Endothelial cell (in vitro differentiated cells): ENCODE measurements at places on chromosomes 3 and 15.

GRCh38 chr15:29936353-29937049, 114.2 kb upstream of the TJP1 start:
- H3K27me3 ChIP-seq = no peaks in the 10 kb centered on the region
- peaks cover 25% of the 10 kb centered on the region for H3K4me1 ChIP-seq
- no peak overlapping the region for H3K4me3 ChIP-seq
- H3K36me3 ChIP-seq = no peaks in the 10 kb centered on the region

DNA sequence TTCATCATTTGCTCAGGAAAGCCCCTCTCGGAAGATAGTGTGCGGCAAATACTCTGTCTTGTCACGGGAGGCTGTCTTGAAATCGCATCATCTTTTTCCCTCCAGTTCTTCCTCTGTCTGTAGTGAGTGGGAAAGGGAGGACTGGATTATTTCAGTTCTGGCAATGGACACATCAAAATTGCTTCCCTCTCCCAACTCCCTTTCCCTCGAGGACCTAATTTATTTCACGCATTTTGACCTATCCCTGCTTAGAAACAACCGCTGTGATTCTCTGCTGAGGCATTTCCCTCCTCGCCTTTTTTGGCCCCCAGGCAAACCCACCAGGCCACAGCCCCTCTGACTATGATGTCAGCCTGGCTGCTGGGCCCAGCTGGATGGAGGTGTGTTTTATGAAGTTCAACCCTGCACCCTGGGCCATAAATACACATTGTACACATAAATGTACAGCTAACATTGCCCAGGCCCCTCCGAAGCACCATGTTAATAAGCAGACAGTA, 138.7 kb upstream of the LRTM1 start:
- H3K27ac ChIP-seq = no peak overlapping the region
- H3K4me3 ChIP-seq = no peak overlapping the region
- no peak for DNase-seq
- no peaks in the 10 kb centered on the region for H3K36me3 ChIP-seq
- H3K4me1 ChIP-seq = peaks cover 10% of the 10 kb centered on the region

DNA sequence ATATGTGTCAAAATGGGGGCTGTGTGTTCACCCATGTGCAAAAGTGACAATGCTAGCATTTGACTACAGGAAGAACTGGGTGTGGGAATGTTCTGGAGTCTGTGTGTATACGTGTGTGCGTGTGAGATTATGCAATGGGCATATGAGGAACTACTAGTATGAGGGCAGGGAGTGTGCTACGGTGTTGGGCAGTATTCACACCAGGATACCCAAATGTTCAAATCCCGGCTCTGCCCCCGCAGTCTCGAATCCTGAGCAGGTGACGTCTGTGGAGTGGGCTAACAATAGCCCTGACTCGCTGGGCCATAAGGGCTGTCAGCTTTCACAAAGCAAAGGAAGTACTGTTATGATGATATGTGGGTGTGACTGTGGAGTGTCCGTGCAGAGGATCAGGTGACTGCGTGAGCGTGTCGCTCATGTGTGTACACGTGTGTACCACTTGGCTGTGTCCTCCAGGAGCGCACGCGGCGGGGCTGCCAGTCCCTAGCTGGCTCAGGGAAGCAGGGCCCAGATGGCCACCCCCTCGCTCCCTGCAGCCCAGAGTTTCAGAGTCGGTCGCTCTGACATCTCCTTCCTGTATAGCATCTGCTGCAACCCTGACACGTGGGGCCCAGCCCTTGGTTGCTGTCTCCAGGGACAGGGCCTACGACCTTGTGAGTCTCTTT, 27.2 kb downstream of the IQSEC1 start:
- DNase-seq = no peak
- peak overlapping the region; percentile 9 for H3K27ac ChIP-seq
- peaks cover 22% of the 10 kb centered on the region for H3K4me1 ChIP-seq
- H3K36me3 ChIP-seq = peaks cover 7% of the 10 kb centered on the region
- H3K27me3 ChIP-seq = peaks cover 17% of the 10 kb centered on the region
- H3K4me3 ChIP-seq = no peak overlapping the region

DNA sequence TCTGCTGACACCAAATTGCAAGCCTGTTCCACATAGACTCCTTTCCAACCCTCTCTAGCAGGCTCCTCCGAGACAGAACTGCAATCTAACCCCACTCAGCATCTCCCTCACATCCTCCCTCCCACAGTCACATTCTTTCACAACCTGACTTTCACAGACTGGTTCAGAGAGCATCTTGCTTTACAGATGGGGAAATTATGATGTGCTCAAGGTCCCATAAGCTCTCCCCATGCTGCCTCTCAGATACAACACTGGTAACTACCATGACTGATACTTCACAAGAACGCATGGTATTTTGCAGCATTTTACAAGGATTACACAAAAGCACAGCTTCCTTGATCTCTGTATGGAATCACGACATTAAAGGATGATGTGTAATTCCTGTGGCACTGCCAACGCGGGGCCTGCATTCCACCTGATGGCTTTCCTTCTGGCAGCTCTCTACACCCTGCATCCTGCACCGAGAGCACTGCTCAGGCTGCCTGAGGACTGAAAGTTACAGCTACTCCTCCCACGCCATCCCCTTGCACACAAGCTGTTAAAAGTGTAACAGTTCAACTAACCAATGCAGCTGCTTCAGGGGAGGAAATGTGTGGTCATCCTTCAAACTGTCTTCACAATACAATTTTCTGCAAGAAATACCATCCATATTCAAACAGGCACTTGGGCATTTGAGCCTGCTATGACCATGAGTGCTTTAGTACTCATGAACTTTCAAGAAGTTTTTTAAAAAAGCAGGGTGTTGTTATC, 27.6 kb downstream of the TBC1D2B start:
- H3K4me3 ChIP-seq = no peak overlapping the region
- H3K36me3 ChIP-seq = no peaks in the 10 kb centered on the region
- DNase-seq = no peak
- no peak overlapping the region for H3K27ac ChIP-seq
- no peaks in the 10 kb centered on the region for H3K27me3 ChIP-seq

- no peaks in the 10 kb centered on the region for H3K36me3 ChIP-seq
- no peaks in the 10 kb centered on the region for H3K27me3 ChIP-seq
- no peak overlapping the region for H3K27ac ChIP-seq
- DNase-seq = no peak
- no peak overlapping the region for H3K4me3 ChIP-seq
Measured at GRCh38 chr3:150945226-150946032, 27.1 kb downstream of the CLRN1 start.

DNA sequence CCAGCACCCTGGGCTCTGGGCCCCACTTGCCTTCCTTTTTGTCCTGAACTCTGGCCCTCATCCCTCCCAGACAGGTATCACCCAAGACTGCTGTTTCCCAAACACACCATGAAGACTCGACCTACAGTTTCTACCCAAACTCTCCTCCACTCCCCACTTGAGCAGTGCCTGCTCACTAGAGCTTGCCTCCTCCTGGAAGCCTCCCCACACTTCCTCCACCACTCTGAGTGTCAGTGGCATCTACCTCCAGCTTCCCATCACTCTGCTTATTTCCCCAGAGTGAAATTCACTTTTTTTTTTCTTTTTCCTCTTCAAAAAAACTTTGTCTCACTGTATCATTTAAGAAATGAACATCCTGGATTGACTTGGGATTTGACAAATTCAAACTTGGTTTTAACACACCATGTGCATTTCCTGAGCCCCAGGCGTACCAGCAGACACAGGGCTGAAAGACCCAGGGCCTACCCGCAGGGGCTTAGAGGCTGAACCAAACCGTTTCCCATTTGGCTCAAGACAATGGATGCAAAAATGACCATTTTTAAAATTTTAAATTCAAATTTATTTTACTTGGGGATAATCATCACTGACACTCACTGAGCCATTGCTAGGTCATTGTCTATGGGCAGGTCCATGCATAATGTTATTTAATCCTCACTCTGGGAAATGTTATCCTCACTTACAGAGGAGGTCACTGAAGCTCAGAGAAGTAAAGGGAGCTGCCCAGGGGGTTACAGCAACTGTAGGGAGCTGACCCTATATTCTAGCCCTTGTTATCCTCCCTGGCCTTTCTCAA, 62.3 kb downstream of the IQSEC1 start:
- H3K4me3 ChIP-seq = no peak overlapping the region
- no peak for DNase-seq
- H3K4me1 ChIP-seq = peaks cover 20% of the 10 kb centered on the region
- peaks cover 6% of the 10 kb centered on the region for H3K36me3 ChIP-seq
- H3K27ac ChIP-seq = peak overlapping the region; percentile 76
- H3K27me3 ChIP-seq = peaks cover 11% of the 10 kb centered on the region

- H3K36me3 ChIP-seq = peaks cover 3% of the 10 kb centered on the region
- H3K27ac ChIP-seq = no peak overlapping the region
- no peak for DNase-seq
- no peak overlapping the region for H3K4me3 ChIP-seq
- peaks cover 8% of the 10 kb centered on the region for H3K4me1 ChIP-seq
- peaks cover 8% of the 10 kb centered on the region for H3K27me3 ChIP-seq
Measured at GRCh38 chr15:78146425-78147154, 2.6 kb upstream of the IDH3A start.

DNA sequence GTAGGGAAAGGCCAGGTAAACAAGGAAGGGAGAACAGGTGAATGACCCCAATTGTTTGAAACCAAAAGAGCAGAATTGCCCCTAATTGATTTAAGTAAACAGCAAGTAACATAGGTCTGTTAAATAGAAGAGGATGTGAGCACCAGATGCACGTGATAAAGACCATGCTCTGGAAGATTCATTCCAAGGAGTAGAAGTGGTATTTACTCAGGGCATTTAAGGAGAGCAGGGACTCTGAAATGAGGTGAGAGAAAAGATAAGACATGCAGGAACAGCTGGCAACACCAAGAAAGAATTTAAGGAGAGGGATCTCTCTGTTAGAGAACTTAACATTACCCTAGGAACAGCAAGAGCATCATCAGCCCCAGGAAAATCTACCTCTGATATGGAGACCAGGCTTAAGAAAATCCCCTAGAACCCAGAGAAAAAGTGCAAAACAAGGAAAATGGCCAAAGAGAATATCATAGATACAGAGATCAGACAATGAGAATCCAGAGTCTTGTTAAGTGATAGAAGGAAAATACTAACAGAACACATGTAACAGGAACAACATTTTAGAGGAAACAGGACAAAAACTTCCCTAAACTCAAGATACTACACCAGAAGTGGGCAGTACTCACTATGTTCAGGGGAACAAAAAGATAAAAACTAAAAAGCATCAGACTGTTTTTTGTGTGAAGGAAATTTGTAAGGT, 6.4 kb downstream of the NUDT16 start:
- no peak overlapping the region for H3K4me3 ChIP-seq
- DNase-seq = no peak
- H3K27ac ChIP-seq = peak overlapping the region; percentile 83
- H3K4me1 ChIP-seq = peaks cover 38% of the 10 kb centered on the region

DNA sequence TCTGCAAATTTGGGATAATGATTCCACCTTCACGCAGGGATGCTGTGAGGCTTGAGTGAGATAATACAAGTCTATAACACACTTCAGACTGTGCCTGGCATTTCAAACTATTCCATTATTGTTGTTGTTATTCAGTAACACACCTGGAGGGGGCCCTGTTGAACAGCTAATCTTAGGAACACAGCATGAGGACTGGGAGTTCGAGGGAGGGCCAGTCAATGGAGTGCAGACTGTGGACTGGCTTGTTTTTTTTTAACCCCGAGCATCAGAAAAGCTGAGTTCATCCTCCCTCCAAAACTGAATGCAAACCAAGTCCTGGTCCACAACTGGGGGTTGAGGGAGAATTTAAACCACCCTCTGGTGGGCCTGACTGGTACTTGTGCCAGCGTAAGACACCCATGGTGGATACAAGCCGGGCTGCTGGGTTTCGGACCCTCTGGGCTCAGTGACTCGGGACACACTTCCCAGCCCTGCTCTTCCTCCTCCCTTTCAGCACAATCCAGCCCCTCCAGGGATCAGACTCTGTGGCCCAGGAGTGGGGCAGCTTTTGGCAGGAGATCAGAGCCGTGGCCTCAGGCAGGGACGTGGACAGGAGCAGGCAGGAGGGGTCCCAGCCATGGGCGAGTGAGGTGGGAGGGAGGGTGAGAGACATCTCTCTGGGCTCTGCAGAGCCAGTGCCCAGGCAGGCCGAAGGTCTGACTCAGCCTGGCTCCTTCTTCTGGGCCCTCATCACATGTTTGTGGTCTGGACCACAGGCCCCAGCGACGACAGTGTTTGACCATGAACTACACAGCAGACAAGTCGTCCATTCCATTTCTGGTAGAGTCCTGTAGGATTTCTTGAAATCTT, 36.3 kb upstream of the MEX3B start:
- no peak overlapping the region for H3K27ac ChIP-seq
- H3K4me3 ChIP-seq = no peak overlapping the region
- DNase-seq = peak; percentile 28
- no peaks in the 10 kb centered on the region for H3K36me3 ChIP-seq
- H3K4me1 ChIP-seq = no peaks in the 10 kb centered on the region

DNA sequence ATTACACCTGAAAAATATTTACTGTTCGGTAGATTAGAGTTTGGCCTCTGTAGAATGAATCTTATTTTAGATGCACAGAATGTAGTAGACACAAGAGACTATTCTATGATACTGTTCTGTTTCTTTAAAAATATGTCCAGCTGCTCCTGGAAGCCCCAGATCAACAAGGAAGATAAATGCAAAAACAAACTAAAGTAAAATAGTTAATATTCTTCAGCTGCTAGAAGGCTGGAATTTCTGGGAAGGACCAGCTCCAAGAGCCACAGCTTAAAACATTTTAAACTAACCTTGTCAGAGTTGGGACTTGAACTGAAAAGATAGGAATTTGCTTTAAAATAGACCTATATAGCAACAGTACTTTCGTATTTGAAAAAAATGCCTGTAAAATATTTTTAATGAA, 277.9 kb downstream of the PTPRG start:
- H3K4me3 ChIP-seq = no peak overlapping the region
- no peaks in the 10 kb centered on the region for H3K27me3 ChIP-seq
- H3K27ac ChIP-seq = no peak overlapping the region
- H3K36me3 ChIP-seq = no peaks in the 10 kb centered on the region
- H3K4me1 ChIP-seq = peaks cover 3% of the 10 kb centered on the region
- no peak for DNase-seq

DNA sequence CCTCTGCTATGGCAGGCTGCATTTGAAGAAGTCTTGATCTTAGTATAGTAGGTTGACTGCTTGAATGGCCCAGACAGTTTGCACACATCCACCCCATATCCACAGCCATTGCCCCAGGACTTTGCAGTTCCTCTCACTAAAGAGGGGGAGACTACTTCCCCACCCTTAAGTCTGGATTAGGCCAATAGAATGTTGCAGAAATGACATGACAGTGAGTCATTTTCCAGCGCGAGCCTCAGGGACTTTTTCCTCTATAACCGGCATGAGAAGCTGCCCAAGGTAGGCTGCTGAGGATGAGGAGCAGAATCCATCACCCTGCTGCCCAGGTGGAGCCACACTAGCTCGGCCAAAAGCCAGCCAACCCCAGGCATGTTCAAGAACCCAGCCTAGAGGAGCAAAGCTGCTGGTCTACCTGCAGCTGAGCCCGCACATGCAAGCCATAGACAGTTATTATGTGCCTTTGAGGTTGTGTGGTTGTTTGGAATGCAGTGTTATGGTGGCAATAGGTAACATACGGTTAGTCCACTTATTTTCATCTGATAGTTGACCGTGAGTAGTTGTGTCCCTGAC, 113.9 kb downstream of the TLE3 start:
- H3K27me3 ChIP-seq = peaks cover 3% of the 10 kb centered on the region
- peaks cover 12% of the 10 kb centered on the region for H3K4me1 ChIP-seq
- DNase-seq = no peak
- no peaks in the 10 kb centered on the region for H3K36me3 ChIP-seq

- H3K4me1 ChIP-seq = peaks cover 3% of the 10 kb centered on the region
- H3K27ac ChIP-seq = no peak overlapping the region
- H3K4me3 ChIP-seq = no peak overlapping the region
- no peaks in the 10 kb centered on the region for H3K36me3 ChIP-seq
Measured at GRCh38 chr3:128945041-128945877, 48.6 kb downstream of the CFAP92 start.
